GM23338 (cell line): ENCODE measurements at places on chromosomes 13 and 19. TPM values are rescaled to one million over a fixed set of nuclear protein-coding genes. Genes with fewer than 3 reads are reported as not detected.

FCER2 gene
- not detected in 2 replicates for total RNA-seq

SMIM24 gene
- total RNA-seq: 4.7 and 5.0 TPM in 2 replicates

SLITRK1 gene
- 0.85 and 1.1 TPM in 2 replicates for total RNA-seq

MYH14 gene
- total RNA-seq: 25.5 and 27.3 TPM in 2 replicates

TMEM145 gene
- 1.3 and 5.4 TPM in 2 replicates for total RNA-seq

SYT3 gene
- 16.4 and 25.5 TPM in 2 replicates for total RNA-seq

ZNF333 gene
- total RNA-seq: 9.1 and 21.6 TPM in 2 replicates

MEX3D gene
- total RNA-seq: 78.1 and 94.9 TPM in 2 replicates

TPRX2 gene
- not detected in 2 replicates for total RNA-seq

ZNF726 gene
- 0.58 and 0.66 TPM in 2 replicates for total RNA-seq

MBNL2 gene
- 1.3 and 3.2 TPM in 2 replicates for total RNA-seq

ZNF547 gene
- total RNA-seq: 4.9 and 5.1 TPM in 2 replicates

CNN1 gene
- 17.0 and 20.9 TPM in 2 replicates for total RNA-seq

BCKDHA gene
- total RNA-seq: 31.3 and 42.4 TPM in 2 replicates

KLHL1 gene
- not detected in 2 replicates for total RNA-seq

KRTDAP gene
- not detected in 2 replicates for total RNA-seq

ZSCAN22 gene
- total RNA-seq: 2.7 and 2.9 TPM in 2 replicates

DHDH gene
- 0.69 and 0.78 TPM in 2 replicates for total RNA-seq

CEACAM3 gene
- total RNA-seq: not detected in 2 replicates

KLF12 gene
- total RNA-seq: 6.1 and 7.7 TPM in 2 replicates

QPCTL gene
- total RNA-seq: 23.0 and 26.2 TPM in 2 replicates

EID2B gene
- 2.5 and 4.7 TPM in 2 replicates for total RNA-seq

C19orf73 gene
- total RNA-seq: 2.6 and 8.1 TPM in 2 replicates

F10 gene
- total RNA-seq: 0.76 and 1.0 TPM in 2 replicates

SIGLEC8 gene
- total RNA-seq: not detected in 2 replicates

MBD3L3 gene
- not detected in 2 replicates for total RNA-seq

ZNF497 gene
- total RNA-seq: 1.0 and 2.0 TPM in 2 replicates

RPS15 gene
- total RNA-seq: 2,953 and 3,723 TPM in 2 replicates

PLVAP gene
- not detected in 2 replicates for total RNA-seq

KL gene
- total RNA-seq: 0.03 TPM in 1 of 2 replicates, not detected in the other

ICAM5 gene
- total RNA-seq: 2.7 and 4.6 TPM in 2 replicates

NRTN gene
- 4.0 and 5.9 TPM in 2 replicates for total RNA-seq

F7 gene
- total RNA-seq: 0.16 and 0.24 TPM in 2 replicates

ADAMTSL5 gene
- 0.10 TPM in 1 of 2 replicates, not detected in the other for total RNA-seq

MCF2L gene
- 22.9 and 25.6 TPM in 2 replicates for total RNA-seq

MPHOSPH8 gene
- total RNA-seq: 14.3 and 15.6 TPM in 2 replicates

ZNF493 gene
- total RNA-seq: 60.7 and 63.4 TPM in 2 replicates

IRGC gene
- not detected in 2 replicates for total RNA-seq

GPC5 gene
- total RNA-seq: 1.1 and 1.2 TPM in 2 replicates

HSPB6 gene
- 0.27 and 0.87 TPM in 2 replicates for total RNA-seq

C13orf42 gene
- 9.4 and 24.5 TPM in 2 replicates for total RNA-seq
